ENCODE measurements at places on chromosomes 12 and 14. TPM values are rescaled to one million over a fixed set of nuclear protein-coding genes. Genes with fewer than 3 reads are reported as not detected.

GRCh38 chr14:94571395-94571794 is 9.8 kb upstream of the SERPINA5 start:
- DNase-seq, result peak; percentile 63

- no peak for DNase-seq
These were observed 158.7 kb downstream of the EGLN3 start for GRCh38 chr14:33792009-33792719.

DNA sequence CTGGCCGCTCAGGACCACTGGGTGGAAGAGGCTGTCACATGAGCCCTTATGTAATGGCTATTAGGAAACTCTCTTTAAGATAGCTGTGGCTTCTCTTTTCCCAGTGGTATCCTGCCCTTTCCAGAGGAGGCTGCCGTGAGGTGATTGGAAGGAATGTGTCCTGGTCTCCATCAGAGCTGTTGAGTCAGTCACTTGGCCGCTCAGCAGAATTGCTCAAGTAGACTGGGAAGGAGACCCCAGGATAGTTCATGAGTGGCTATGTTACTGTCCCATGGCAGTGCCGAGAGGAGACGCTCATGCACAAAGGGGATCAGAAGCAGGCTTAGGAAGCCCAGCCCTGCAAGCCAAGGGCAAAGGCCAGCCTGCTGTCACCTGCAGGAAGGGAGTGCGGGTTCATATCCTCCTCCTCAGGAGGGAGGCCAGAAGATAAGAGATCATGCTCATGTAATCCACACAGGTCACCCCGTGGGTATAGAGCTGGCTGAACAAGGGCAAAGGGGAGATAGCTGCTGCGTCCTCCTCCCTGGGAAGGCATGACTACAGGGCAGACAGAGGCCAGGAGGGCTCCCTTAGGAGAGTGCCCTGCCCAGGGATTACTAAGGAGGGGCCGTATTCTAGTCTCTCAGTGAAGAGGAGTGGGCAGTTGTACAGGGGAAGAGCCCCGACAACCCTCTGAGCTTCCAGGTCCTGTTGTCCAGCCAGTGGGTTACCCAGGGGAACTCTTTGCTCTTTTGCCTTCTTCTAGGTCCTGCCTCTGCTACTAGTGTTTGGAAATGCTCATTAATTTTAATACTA is 137.0 kb upstream of the MAX start:
- DNase-seq, result no peak

GRCh38 chr12:127485528-127485927 is 781.4 kb upstream of the TMEM132C start:
- no peak for DNase-seq

The MYF6 gene
- total RNA-seq, result 1.1 TPM

DNA sequence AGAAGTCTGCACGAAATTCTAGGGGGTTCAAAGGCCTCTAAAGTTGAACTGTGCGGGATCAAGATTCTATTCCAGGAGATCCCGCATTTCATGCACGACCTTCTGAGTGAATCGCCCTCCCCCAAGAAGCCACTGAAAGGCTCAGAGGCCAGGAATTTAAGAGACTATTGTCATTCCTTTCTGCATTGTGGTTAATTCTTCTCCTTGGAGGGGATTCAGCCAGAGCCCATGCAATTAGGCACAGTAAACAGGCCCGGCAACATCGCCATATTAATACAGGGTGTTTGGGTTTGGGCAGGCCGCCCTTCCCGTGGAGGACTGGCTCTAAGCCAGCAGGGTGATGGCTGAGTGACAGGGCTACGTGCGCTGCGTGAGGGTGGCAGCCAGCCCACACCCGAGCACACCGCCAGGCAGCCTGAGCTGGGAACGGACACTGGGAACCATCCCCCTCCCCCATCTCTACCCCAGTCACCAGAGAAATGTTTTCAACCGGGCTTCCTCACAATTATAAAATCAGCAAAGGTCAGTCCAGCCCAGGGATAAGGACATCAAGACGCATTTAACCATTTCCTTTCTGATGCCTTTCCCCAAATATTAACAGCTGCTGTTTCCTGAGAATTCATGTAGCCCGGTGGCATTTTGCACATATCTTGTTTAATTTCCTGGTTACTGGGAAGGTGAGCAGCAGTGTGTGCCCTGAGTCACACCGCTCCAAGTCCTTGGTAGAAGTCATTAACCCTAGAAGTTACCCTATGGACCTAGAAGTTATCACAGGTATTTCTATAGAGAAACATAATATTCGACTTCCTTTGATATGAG is 12.5 kb downstream of the EGLN3 start:
- peak; percentile 88 for DNase-seq

The CLEC9A gene
- total RNA-seq, result not detected

The HSPB8 gene
- total RNA-seq, result 529 TPM

- no peak for DNase-seq
These were observed 185.8 kb upstream of the NOS1 start for GRCh38 chr12:117547209-117547608.

The TEDC1 gene
- 3.8 TPM for total RNA-seq

The COPS7A gene
- 64.7 TPM for total RNA-seq

DNA sequence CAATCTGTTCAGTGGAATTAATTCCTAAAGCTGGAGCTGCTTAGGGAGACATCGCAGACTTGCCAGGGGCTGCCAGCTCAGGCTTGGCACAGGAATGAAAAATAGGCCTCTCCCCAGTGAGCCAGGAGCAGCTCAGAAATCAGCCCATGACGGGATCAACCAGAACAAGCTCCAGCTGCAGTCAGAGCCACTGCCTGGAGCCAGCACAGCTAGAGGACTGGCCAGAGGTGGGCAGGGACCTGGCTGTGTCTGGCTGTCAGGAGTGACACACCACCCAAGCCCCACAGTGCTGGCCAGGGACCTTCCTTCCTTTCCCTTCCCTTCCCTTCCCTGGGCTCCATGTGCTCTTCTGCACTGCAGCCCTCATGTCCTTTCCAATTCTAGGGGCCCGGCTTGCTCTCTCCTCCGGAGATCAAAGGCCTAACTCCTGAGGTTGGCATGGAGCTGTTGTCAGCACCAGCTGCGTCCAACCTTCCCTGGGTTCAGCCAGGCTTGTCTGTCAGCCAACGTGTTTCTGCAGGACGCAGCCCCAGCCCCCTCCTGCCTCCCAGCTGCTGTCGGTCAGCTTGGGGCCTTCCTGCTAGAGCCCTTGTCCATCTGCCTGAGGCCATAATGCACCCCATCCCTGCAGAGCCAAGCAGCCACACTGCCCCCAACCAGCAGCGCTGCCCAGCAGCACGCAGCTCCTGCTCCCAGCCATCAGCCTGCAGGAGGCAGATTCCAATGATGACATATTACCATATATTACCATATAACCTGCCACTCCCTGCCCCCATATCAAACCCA is 149.3 kb downstream of the CALM1 start:
- DNase-seq, result no peak

The CLMN gene
- 6.0 TPM for total RNA-seq

The APOF gene
- not detected for total RNA-seq

- DNase-seq, result no peak
These were observed 123.8 kb downstream of the AACS start for GRCh38 chr12:125189015-125189414.

- no peak for DNase-seq
These were observed 60.2 kb downstream of the PLXNC1 start for GRCh38 chr12:94208622-94208966.

The LRP1-AS gene
- total RNA-seq, result not detected

The ANKRD33 gene
- total RNA-seq, result not detected

DNA sequence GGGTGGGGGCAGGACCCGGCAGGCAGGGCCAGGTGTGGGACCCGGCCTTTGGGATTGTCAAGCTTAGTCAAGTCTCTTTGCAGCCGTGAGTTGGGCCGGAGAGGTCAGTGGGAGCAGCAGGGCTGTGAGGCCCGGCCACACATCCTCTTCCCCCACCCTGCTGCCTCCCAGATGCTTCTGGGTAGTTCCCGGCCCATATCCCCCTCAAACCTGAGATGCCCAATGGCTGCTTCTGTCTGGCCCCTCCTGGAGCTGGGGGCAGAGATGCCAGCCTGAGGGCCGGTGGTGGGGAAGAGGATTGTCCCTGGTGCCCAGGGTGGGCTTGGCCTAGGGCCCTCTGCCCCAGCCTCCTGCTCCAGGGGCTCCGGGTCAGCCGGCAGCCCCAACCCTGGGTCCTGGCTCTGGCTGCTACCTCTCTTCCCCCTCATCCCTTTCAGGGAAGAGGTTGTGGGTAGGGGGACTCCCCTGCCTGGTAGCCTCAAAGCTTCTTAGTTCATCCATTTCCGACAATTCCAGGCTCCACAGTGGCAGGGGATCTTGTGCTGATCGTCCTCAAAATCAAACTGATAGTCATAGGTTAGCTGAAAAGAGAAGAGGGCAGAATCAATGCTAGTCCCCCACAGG is 2.8 kb upstream of the PRKAG1 start:
- no peak for DNase-seq

The HOXC12 gene
- not detected for total RNA-seq

The GUCY2C gene
- total RNA-seq, result not detected

The KRT7 gene
- 1.2 TPM for total RNA-seq

GRCh38 chr12:18864900-18865561 is 127.1 kb downstream of the CAPZA3 start:
- no peak for DNase-seq

- DNase-seq, result no peak
These were observed 103.1 kb downstream of the SMOC1 start for GRCh38 chr14:69982220-69982839.
